ENCODE measurements at places on chromosomes 3 and 15.
A peak's percentile ranks its signal among the peaks of the same experiment; 100 is the strongest.

DNA sequence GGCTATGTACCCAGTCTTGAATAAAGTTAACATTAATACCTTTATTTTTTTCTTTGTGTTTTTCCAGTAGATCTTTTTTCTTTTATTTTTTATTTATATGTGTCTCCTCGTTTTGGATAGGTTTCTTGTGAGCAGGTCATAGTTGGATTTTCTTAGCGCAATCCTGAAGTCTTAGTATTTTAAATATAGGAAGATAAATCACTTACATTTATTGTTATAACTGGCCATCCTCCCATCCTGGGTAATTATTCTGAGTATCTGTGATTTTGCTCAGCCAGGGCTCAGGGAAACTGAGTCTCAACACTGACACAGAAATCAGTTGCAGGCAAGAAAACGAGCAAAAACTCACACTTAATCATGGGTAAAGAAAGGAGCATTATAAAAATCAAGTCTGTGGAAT is 11.6 kb upstream of the SLCO3A1 start:
- DNase-seq: no peak

- no peak for DNase-seq
Measured at GRCh38 chr3:73327052-73327451, 265.6 kb downstream of the EBLN2 start.

DNA sequence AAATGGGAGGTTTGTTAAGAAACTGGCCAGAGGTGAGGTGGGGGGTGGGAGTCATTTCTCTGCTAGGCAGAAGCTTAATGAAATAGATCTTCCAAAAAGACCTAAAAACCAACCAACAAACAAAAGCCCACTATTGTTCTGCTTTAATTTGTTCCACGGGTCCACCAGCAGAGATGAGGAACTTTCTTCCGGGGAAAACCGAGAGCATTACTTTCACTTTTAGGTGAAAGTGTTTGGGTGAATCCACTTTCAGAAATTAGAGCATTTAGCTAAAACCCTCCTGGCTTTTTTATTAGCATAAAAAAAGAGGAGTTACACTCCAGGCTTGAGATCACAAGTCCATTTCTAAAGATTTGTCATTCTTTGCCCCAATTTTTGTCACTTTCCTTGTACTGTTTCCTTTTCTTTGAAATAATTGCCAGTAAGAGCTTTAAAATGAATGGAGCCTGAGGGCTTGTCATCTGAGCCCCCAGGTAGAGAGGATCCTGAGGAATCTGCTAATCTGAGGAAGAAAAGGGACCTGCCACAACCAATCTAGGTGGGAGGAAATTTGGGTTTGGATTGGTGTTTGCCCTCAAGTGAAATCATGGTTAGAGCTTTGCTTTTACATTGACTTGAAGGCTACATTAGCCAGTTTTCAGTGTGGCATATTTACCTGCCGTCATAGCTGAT is 667.6 kb downstream of the NAALADL2 start:
- no peak for DNase-seq

DNA sequence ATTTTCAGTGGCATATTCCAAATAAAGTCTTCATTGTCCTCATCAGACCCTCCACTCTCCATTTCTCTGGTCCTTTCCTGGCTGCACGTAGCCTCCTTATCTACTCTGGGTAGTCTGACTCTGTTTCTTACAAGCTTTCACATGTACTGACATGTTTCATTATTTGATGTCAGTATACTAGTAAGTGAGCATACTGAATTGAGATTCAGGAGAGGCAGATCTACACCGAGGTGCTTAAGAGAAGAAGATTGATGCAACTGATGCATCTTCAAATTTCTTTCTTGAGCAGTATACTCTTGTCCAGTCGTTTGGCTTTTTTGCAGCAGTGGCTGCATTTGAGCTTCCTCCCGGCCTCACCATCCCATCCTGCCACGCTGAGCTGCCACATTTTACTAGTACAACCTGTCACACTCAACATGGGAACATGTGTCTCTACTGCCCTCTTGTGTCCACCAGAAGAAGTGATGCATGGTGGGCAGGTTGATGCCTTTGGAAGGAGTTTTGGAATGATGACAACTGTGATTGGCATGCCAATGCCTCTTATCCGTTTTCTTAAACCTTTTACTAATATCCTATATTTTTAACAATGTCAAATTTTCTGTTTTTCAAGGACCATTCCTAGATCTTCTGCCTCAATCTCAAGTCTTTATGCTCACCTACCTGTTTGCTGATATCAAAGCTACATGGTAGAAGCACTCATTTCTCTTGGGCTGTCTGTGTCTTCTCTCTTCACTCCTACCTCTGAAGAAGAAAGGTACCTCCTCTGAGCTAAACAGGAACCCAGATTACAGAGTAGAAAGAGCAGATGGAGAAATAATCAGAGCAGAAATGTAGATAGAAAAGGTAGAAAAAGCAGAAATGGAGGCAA is 38.7 kb downstream of the GUCA1C start:
- DNase-seq: peak; percentile 52

- no peak for DNase-seq
Measured at GRCh38 chr15:68696414-68697363, 117.9 kb downstream of the CORO2B start.

DNA sequence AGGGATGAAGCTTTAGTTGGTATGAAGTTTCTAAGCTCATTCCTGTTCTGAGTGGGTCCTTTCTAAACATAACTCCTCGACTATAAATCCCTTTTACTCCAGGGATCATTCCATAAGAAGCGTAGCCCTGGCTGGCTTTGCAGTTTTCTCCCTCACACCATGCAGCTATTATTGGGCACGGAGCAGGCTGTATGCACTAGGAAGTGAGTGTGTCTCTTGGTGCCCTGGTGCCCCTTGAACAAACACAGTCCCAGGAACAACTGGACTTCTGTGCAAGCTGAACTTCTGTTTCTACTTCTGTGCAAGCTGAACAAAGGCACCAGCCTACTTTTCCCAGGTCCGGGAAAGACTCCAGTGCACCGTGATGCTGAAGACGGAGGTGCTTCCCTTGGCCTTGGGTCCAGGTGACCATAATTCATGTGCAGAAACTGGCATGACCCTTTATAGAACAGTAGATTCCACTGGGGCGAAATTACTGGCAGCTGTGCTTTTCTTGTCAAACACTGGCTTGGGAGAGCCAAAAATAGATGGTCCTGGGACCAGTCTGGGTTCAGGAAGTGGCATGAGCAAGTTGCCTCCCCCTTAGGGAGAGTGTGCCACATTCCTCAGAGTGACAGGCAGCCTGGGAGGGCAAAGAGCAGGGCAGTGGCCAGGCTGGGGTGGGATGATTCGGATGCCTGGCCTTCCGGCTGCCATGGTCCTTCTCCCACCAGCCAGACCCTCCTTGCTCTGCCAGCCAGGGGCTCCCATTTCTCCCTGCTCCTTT is 127.2 kb downstream of the SLCO3A1 start:
- no peak for DNase-seq

GRCh38 chr15:83012076-83012426 is 612 bp upstream of the C15orf40 start:
- peak; percentile 61 for DNase-seq

GRCh38 chr15:100570275-100570674 is 31.7 kb downstream of the LINS1 start:
- no peak for DNase-seq

DNA sequence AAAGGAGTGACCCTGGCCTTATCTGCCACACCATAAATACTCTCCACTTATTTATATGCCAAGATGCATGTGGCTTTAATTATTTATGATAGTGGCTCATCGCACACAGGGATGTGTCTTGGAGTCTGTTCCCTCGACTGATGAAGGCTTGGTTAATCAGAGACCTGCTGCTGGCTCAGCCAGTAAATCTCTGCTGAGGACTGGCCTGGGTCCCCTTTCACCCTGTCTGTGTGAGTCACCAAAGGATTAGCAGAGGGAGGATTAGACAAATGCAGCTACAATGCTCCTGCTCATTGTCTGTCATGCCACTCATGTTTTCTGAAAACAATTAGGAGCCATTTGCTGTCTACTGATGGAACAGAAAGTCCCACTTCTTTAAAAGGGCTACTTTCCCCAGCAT is 226.8 kb downstream of the NTRK3 start:
- DNase-seq: no peak

GRCh38 chr3:123511084-123511483 is 62.2 kb upstream of the ADCY5 start:
- no peak for DNase-seq

DNA sequence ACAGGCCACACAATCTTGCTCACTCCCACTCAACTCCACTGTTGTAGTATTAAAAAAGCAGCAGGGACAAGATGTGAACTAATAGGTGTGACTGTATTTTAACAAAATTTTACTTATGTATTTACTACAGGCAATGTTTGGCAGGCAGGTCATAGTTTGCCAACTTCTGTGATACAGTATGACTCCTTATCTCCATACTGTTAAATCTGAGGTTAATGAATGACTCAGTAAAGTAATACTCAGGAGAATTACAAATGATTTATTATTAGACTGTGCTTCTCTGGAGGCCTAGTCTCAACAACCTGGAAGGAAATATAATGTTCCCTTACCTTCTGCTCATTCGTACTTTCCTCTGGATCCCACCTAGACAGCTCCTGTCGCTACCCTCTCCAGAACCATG is 258.6 kb upstream of the KCNMB2 start:
- no peak for DNase-seq

GRCh38 chr3:41592753-41593510 is 369.0 kb downstream of the ULK4 start:
- no peak for DNase-seq

DNA sequence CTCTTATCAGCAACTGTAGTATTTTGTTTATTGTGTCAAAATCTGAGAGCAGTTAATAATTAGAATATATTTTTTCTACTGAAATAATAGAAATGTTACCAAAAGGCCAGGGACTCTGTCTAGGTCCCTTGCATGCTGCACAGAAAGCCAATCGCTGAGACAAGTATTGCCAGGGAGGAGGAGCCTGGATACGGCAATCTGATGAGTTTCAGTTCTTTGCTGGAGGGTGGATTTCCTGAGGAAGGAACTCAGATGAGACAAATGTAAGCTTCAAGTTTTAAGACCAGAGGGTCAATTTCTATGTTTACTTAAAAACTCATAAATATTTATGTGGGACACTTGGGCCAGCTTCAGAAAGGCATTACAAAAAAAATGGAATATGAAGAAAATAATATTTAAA is 252.2 kb downstream of the GABRG3 start:
- no peak for DNase-seq
